ENCODE measurements at places on chromosomes 3 and 15. TPM values are rescaled to one million over a fixed set of nuclear protein-coding genes. Genes with fewer than 3 reads are reported as not detected.

The RLBP1 gene
- total RNA-seq = not detected

DNA sequence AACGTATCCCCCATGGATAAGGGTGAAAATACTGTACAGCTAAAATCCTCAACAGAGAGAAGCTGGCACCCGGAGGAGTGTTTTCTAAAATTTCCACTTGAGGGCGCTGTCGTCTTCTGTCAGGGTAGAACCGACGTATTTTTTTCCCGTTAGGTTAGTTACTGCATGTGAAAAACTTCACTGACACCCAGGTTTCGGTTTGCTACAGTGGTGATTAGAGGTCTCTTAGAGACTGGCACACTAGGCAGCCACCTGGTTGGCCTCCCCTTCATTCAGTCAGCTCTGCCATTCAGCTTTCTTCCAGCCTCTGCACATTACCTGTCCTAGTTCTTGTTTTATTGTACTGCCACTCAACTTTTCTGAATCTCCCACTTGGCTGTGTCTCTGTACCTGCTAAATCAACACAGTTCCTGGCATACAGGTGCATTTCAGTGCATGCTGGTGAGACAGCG is 18.4 kb downstream of the CCK start:
- DNase-seq = peak; percentile 69

DNA sequence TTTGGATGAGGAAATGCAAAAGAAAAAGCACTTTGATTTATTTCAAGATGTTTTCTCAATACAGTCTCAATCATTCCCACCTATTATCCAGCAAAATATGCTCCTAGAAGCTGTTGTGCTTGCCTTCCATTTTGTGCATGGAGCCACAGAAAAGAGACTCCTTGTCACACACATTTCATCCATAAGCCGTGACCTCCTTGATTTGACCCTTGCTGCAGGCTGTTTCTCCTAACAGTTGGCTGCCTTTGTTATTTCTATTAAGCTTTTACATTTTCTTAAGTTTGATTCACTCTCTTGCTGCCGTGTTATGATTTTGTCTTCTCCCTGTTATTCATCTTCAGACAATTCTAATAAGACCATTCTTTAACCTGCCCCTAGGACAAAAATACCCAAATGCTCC is 124.2 kb upstream of the PLAAT1 start:
- no peak for DNase-seq

The SLMAP gene
- total RNA-seq = 67.2 TPM

DNA sequence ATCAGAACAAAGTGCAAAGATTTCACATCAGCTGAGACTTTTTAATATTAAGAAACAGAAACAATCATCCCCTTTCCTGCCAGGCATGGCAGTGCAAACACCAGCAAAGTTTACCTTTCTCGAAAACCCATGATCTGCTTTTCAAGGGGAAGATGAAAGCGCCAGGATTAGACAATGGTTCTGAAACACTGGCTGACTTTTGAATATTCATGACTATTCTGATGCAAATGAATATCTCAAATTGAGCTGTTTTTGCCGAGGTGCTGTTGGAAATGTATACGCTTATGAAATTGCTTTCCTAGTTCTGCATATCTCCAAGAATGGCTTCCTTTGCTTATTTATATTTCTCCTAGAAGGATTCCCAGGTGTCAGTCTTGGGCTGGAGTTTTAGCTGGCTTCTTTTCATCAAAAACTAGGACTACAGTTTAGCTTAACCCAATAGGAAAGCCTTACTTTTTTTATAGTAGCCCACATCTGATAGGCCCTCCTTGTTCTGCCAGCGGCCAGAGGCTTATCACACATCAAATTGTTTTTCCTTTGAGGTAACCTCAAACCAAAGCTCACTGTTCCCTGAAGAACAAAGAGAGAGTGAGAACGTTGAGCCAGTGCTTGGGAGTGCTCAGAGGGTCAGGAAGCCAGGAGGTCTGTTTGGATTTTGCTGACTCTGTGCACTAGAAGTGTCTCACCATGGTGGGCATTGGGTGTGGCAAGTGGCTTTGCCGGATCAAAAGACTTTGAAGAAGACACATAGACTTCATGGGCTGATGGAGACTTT is 74.0 kb upstream of the PLCL2 start:
- DNase-seq = no peak

The IL17RD gene
- total RNA-seq = 0.02 TPM

GRCh38 chr3:188176884-188177283 is 22.9 kb downstream of the LPP start:
- DNase-seq = no peak

GRCh38 chr3:179526989-179527391 is 35.7 kb upstream of the ACTL6A start:
- no peak for DNase-seq

- DNase-seq = peak; percentile 31
Measured at GRCh38 chr3:195250473-195251251, 20.3 kb downstream of the XXYLT1 start.

DNA sequence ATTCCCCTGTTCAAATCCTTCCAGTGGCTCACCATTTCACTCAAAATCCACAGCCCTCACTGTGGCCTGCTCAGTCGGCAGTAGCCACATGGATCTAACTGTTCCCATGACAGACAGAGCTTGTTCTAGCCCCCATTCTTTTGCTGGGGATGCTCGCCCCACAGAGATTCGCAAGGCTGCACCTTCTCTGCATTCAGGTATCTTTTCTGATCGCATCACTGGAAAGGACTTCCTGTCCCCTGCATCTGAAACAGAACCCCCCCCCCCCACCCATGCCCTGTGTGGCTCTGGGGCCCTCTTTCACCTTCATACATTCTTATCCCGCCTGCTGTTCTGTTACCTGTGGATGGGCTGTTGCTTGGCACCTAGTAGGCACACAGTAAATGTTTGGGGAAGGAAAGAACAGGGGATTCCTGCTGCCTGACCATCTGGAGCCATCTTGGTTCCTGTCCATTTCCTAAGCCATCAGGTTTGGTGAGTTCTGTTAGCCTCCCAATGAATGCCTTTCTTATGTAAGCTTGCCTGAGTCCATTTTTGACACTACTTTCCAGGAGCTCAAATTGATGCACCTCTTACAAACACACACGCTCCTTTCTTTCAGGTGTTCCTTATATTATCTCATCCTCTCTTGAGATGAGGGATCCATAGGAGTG is 42.9 kb upstream of the PGPEP1L start:
- DNase-seq = no peak

The POMGNT2 gene
- 2.8 TPM for total RNA-seq

The SPINK8 gene
- not detected for total RNA-seq

DNA sequence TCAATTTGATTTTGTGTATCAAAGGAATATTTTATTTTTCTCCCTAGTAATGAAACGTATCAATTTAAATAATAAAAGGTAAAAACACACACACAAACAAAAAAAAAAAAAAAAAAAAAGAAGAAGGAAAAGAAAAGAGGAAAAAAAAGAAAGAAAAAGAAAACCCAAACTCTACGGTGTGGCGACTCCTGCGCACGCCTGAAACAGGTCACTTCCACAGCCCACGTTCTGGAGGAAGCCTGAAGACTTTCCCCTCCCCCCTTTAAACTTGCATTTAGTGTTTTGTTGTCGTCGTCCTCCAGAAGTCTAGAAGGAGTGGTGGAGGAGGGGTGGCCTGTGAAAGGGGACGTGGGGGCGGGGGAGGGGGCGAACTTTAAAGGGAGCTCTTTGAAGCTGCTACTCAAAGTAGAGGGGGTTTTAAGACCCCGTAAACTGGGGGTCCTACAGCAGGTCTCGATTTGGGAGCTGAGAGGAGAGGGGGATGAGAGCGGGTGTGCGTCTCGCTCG is 2.3 kb upstream of the TLE3 start:
- no peak for DNase-seq

GRCh38 chr3:10263646-10264363 is 15.5 kb downstream of the TATDN2 start:
- peak; percentile 57 for DNase-seq

DNA sequence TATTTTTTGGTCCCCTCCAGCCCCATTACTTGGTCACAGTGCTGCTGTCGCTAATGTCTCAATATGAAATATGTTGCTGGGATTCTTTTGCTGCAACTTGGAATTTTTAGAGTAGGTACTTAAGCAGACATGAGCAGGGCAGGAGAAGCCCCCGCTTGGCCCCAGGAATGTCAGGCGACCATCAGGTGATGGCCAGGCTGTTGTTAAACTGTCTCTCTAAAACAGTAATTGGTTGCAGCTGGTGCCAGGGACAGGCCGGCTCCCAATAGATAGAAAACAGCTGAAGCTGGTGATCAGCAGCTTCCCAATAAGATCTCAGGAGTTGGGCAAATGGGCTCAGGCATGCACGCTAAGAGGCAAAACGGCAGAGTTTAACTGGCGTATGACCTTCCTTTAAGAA is 329.9 kb upstream of the TBL1XR1 start:
- DNase-seq = no peak

DNA sequence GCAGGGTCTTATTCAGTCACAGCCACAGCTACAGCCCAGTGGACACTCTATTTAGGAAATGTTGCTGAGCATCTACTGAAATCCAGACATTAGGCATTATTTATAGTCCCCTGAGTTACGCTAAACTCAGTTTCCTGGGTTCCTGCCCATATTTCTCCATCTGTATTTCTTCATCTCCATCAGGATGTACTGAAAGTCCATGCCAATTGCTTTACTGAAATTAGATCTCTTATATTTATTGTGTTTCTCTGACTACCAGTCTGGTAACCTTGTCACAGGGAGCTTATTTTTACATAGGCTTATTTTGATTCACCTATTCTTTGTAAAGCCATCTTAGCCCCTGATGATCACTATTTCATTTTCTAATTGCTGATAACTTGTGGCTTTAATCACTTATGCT is 223.9 kb downstream of the TLE3 start:
- no peak for DNase-seq

GRCh38 chr3:35718921-35719320 is 79.6 kb downstream of the ARPP21 start:
- DNase-seq = no peak

GRCh38 chr3:52609316-52609815 is 73.0 kb downstream of the UQCC5 start:
- DNase-seq = no peak

DNA sequence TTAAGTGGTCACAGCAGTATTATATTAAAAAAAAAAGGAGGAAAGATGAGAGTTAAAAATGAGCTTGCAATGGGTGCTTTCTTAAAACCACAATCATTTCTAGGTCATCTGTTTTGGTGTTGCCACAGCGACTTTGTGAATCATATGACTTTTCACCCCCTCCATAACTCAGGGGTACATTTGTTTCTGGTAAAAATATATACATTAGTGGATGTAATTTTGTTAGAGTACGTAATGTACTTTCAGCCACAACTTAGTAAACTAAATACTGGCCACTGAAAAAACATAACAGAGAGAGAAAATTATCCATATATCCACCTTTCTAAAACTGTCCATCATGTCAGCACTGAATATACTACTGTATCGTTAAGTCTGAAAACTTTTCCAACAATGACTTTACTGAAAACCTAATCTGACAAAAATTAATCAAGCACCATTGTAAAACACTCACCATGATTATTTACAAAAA is 3.4 kb downstream of the ANKRD28 start:
- DNase-seq = peak; percentile 64

The PPP1R14D gene
- total RNA-seq = not detected

The PP2D1 gene
- total RNA-seq = not detected

The SLC2A2 gene
- not detected for total RNA-seq

The NR1I2 gene
- total RNA-seq = 0.73 TPM

GRCh38 chr15:93089727-93090305 is 805 bp upstream of the RGMA start:
- DNase-seq = no peak

DNA sequence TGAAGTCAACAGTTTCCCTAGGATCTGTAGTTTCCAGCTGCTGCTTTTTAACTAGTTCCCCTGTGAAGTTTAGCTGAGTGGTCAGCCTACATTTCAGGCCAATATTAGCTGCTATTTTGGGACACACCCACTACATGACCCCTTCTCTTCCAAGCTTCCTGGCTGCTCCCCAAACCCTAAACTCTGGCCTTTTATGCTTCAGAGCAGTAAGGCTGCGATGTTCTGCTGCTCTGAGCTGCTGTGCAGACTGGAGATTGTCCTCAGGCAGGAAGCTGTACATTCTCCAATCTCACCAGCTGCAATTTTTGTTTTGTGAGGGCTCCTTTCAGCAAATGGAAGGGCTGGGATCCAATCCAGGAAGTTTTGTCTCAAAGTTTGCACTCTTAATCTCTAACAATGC is 48.0 kb upstream of the WDR72 start:
- DNase-seq = no peak
